Stimulated activated CD4-positive, alpha-beta T cell treated with anti-CD3 and anti-CD28 coated beads, Interleukin-1b, Interleukin-23, amount 100 ng/mL, for 48 hours (primary cell): ENCODE measurements at places on chromosomes 13 and 19.

DNA sequence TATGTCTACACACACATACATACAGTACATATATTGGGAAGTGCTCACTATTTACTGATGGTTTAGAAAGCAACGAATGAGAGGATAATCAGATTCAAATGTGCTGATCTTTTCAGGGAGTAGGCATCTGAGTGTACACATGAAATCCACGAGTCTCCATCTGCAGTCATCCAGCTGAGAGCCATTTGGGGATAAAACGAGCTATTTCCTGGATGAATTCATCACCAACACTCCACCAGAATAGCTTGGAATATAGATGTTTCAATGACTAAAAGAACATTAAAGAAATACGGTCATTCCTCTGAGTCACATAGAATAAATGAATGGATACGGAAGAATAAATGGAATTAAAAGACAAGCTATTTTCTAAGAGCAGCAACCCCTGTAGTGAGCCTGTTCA is 721.6 kb upstream of the ARGLU1 start:
- DNase-seq = no peak

- peak; percentile 48 for DNase-seq
These were observed 112.2 kb upstream of the GPR12 start for GRCh38 chr13:26872525-26873385.

DNA sequence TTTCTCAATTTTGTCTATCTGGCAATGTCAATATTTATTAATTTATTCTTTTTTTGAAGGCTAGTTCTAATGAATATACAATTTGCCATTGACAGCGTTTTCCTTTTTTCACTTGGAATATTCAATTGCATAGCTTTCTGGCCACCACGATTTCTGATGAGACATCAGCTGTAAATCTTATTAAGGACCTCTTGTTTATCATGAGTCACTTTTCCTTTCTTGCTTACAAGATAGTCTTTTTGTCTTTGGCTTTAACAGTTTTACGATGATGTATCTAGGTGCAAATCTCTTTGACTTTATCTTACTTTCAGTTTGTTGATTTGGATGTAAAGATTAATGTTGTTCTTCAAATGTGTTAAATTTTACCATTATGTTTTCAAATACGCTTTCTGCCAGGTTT is 991.6 kb upstream of the SLC10A2 start:
- DNase-seq = no peak

DNA sequence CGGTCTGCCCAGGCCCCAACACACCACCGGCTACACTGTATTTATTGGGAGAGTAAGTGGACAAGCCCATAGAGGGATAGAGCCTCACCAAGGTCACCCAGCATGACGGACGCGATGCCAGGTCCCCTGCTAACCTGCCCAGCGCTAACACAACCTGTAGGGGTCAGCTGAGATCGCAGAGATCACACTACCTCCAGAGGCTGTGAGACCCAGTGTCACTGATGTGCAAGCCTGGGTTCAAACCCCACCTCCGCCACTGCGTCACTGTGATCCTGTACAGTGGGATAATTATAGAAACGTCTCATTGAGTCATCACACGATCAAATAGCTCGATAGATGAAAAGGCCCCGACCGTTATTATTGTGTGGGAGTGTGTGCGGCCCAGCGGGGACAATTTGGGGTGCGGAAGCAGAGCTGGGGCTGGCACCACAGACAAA is 10.6 kb upstream of the TLE2 start:
- no peak for DNase-seq

DNA sequence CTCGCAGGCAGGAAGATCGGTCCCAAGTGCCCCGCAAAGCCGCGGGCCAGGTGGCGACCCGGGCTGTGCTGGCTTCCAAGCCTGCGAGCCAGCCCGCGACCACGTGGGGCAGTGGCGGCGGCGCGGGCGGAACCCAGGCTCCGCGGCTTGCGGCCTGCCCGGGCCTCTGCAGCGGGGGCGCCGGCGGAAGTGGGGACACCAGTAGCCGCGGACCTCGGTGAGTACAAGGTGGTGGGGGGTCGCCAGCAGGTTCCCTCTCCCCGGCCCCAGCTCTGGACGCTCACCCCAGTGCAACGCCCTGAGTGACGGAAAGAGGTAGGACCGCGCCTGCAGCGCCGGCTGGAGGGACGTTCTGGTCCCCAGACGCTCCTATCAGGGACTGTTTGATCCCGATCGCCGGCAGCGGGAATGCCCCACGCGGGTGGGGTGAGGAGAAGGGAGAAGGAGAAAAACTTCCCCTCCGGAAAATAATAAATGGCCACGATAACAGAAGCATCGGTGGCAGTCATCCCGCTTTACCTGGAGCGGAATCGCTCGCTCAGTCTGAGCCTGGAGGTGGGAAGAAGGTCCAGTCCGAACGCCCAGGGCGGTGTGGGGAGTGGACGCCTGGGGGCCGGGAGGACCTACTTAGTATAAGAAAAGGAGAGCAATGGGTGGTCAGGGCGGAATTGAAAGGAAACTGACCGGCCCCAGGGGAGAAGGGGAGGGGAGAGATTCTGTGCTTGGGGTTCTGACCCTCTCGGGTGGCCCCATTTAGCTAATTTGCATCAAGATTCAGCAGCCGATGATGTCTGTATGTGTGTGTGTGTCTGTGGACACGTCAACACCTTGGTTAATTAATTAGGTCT is at the start of gene GEMIN7:
Gene GEMIN7 (plus strand): TSS at position 198 of the 848 bp plus-strand sequence. CDS start 10,855 bp downstream, outside the sequence.
- DNase-seq = peak; percentile 86

GRCh38 chr19:11092181-11092538 is 2.9 kb downstream of the LDLR start:
- DNase-seq = peak; percentile 24

DNA sequence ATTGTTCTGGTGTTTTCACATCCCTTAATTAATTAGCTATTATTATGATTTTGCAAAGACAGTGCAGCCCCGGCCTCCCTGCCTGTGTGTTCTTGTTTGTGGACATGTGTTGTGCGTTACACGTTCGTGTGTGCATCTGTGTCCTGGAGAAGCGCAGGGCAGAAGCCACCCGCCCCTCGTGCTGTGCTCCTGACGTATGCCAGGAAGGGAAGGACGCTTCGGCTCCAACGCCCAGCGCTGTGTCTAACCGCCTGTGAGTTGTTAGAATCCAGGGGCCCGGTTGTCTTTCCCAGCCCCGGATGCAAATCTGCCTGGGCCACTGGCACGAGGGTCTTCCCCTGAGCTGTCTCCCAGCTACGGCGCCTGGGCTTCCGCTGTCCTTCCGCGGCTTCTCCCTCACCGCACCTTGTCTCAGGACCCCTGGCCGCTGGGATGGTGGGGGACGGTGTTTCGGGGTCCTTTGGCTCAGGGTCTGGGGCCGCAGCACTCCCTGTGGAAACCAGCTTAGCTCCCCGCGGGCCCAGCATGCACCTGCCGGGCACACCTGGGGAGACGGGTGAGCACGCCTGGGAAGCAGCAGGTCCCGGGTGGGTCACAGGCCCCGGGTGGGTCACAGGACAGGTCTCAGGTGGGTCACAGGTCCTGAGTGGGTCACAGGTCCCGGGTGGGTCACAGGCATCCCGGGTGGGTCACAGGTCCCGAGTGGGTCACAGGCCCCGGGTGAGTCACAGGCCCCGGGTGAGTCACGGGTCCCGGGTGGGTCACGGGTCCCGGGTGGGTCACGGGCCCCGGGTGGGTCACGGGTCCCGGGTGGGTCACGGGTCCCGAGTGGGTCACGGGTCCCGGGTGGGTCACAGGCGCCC is 51.5 kb downstream of the GAS6 start:
- no peak for DNase-seq

DNA sequence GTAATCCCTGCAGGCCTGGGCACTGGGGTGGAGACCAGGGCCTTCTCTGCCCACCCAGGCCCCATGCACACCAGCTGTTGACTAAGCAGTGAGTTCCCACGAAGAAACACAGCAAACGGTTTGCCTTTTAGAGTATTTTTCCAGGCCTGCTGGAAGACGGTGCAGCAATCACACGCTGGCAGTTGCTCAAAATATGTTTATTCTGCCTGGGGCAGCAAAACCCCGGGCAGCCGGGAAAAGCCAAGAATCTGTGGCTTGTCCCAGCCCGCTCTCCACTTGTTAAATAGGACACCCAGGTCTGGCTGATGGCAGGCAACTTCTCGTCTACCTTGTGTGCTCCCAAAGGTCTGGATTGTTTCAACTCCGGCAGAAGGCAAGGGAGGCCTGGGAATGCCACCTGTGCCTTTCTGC is 40.8 kb downstream of the GGACT start:
- no peak for DNase-seq

- DNase-seq = no peak
These were observed 47.9 kb upstream of the CEACAM21 start for GRCh38 chr19:41528106-41528505.

DNA sequence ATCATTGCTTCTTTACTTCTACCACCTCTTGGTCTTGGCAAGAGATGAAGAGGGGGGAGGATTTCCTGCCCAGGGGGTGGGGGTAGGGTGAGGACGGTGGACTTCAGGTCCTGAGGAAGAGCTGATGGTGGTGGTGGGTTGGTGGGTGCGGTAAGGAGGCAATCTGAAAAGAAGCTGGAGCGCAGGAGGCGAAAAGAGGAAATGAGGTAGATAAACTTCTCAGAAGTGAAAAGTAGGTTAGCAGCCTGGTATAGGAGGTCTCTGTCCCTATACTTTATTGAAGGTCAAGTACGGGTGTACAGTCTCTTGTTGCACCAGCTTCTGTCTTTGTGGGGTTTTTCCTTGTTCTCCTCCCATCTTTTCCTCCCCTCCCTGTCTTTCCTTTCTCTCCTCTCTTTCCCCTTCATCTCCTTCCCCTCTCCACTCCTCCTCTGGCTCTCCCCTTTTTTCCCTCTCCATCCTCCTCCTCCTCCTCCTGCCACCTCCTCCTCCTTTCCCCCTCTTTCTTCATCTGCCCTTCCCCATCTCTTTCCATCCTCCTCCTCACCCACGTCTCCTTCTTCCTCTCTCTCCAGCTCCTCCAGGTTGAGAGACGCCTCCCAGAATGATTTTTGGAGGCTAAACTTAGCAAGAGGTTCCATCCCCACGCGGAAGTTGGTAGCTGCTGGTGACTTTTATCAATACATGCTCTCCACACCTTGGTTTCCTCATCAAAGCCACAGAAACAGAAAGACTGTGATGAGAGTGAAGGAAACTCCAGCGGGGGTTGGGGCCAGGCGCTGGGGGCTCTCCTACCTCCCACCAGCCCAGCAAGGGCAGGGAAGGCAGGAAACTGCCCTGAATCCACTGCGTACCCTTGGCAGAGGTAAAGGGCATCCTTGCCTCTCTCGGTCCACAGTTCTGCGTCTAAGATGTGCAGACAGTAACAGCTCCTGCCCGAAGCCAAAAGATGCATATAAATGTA is 15.3 kb downstream of the TNFSF14 start:
- DNase-seq = peak; percentile 65

DNA sequence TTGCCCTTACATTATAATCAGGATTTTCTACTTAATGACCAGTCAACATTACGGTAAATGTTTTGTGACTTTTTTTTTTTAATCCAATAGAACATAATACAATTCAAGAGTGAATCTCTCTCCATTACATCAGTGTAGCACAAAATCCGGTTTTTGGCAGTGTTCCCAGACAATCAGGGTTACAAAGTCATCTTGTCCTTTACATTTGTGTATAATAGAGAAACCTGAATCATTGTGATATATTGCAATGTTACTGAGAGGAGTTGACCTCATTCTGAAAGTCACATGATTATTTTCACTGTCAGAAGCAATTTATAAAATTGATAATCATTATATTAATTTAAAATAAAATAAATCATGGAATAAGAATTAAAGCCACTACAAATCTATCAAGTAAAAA is 1346.0 kb upstream of the SPRY2 start:
- DNase-seq = no peak

- DNase-seq = no peak
These were observed 574.0 kb downstream of the EFNB2 start for GRCh38 chr13:105961438-105961837.

DNA sequence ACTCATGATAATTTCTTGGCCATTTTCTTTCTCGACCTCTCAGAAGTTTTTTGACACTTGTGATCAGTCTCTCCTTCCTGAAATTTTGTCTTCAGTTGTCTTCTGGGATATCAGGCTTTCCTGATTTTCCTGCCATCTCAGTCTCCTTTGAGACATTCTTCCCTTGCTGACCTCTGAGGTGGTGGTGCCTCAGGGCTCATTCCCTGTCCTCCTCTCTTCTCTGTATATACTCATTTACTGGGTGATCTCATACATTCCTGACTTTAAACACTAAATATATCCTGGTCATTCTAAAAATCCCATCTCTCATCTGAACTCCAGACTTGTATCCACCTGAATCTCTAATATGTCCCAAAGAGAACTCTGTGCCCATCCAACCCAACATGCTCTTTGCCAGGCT is 31.3 kb upstream of the STARD13 start:
- no peak for DNase-seq

DNA sequence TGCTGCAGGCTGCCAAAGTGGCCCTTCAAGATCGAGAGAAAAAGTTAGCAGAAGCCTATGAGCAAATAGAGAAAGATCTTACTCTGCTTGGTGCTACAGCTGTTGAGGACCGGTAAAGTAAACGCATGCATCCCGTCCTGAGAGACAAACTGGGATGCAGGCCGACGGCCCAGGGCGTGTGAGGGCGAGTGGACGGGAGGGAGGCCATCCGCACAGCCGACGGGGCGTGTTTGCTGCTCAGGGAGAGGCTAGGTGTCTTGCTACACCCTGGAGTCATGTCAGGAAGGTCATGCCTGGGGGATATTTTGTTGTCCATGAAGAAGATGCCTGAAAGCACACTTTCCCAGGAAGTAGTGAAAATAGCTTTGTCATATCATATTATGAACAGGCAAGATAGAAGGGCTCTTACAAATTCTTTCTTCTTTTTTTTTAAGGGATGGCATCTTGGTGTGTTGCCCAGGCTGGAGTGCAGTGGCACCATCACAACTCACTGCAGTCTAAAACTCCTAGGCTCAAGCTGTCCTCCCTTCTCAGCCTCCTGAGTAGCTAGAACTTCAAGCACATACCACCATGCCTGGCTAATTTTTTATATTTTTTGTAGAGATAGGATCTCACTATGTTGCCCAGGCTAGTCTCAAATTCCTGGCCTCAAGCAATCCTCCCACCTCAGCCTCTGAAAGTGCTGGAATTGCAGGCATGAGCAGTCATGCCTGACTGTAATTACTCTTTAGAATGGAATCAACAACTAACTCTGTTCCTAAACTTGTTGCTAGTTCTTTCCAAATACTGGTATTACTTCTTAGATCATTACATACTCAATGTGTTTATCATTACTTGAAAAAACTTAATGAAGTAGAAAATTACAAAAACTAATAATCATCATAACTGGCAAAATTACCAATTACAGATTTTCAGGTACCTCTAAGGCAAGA is 117.6 kb upstream of the MCF2L start:
- no peak for DNase-seq

GRCh38 chr19:4044990-4045465 is 21.7 kb downstream of the ZBTB7A start:
- DNase-seq = no peak

DNA sequence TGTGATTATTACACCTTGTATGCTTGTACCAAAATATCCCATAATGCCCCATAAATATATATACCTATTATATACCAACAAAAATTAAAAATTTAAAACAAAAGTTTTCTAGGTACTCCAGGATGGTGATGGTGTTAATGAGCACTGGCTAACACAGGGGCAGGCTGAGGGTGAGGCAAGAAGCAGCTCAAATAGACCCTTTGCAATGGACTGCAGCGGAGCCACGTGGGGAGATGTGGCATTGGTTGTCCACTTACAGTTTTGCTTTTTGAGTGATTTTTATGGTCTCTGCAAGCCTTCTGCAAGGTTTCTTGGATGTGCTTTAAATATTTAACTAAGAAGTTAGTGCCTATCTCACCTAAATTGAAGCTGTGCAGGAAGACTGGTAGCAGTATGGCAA is 132.9 kb downstream of the RAP2A start:
- no peak for DNase-seq
